ENCODE measurements at places on chromosomes 5 and 9. TPM values are rescaled to one million over a fixed set of nuclear protein-coding genes. Genes with fewer than 3 reads are reported as not detected.

The LECT2 gene
- not detected for total RNA-seq

The SLC6A7 gene
- not detected for total RNA-seq

The PCA3 gene
- total RNA-seq = not detected

The SMIM15 gene
- total RNA-seq = 30.6 TPM

The NRG2 gene
- total RNA-seq = 2.3 TPM

The SPACA9 gene
- 3.1 TPM for total RNA-seq

The CHSY3 gene
- 6.9 TPM for total RNA-seq

The SPINK4 gene
- total RNA-seq = not detected

The ARHGEF39 gene
- total RNA-seq = 0.65 TPM

The C8G gene
- total RNA-seq = 4.3 TPM

The TESK1 gene
- 53.0 TPM for total RNA-seq

The PDCD1LG2 gene
- total RNA-seq = 3.5 TPM

The FIBCD1 gene
- total RNA-seq = not detected

All from omental fat pad (tissue), 4 donors.